Aorta (tissue), 5 donors: ENCODE measurements at places on chromosomes 6 and 20. TPM values are rescaled to one million over a fixed set of nuclear protein-coding genes. Genes with fewer than 3 reads are reported as not detected.

The UBE2C gene
- polyA plus RNA-seq, result not detected

The GPX5 gene
- polyA plus RNA-seq, result not detected

The NKAIN4 gene
- not detected for polyA plus RNA-seq

The TSHZ2 gene
- 0.08 TPM for polyA plus RNA-seq

The CRYBG1 gene
- 0.41 TPM for polyA plus RNA-seq

The DEFB127 gene
- not detected for polyA plus RNA-seq

The IL17A gene
- polyA plus RNA-seq, result not detected

The ADGB gene
- not detected for polyA plus RNA-seq

The CPXM1 gene
- polyA plus RNA-seq, result not detected

The TFAP2D gene
- not detected for polyA plus RNA-seq

The ULBP3 gene
- 0.41 TPM for polyA plus RNA-seq

The FYN gene
- polyA plus RNA-seq, result 32.5 TPM

The CASS4 gene
- polyA plus RNA-seq, result 1.3 TPM
